ENCODE measurements at places on chromosomes 7 and 10.

DNA sequence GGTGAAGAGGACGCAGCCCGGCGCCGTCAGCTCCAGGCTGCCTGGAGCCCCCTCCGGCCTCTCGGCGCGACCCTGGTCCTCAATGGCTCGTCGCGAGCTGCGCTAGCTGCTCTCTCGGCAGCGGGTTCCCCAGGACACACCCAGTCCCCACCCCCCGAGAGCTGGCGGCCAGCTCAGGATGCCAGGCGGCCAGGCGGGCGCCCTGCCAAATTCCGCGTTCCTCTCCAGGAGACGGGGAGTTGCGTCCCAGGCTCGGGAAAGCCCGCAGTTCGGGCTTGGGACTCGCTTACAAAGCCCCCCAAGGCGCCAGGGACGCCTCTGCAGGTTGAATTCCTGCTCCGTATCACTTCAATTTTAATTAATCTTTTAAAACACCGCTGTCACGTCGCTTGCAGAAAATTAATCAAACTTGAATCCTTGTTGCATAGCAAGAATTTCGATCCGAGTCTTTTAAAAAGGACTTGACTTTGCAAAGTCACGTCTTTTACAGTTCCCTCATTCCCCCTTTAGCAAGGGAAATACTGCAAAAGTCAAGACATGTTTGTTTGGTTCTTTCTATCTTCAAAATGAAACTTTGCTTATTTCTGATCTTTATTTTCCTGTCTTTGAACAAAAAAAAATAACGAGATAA is 28.2 kb downstream of the SKIDA1 start:
- DNase-seq = no peak

DNA sequence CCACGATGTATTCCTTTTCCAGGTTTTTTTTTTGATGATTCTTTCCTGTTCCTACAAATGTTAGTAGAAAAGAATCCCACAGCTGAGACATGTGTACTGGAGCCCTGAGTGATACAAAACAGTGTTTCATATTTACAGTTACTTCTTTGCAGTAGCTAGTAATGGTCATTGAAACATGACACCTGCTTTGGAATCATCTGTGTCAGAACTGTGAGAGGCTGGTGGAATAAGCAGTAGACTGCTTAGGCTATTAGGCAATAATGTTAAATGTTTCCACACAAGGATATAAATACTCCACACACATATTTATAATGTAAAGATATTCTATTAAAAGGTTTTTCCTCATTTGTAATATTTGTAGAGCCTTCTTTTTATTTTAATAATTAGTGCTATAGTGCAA is 394.0 kb downstream of the THSD7A start:
- DNase-seq = no peak

GRCh38 chr7:112987171-112987570 is 99.5 kb downstream of the GPR85 start:
- DNase-seq = no peak

GRCh38 chr7:45645141-45645969 is 71.2 kb downstream of the ADCY1 start:
- DNase-seq = no peak

GRCh38 chr10:79047584-79047874 is 21.2 kb upstream of the ZMIZ1 start:
- DNase-seq = no peak

DNA sequence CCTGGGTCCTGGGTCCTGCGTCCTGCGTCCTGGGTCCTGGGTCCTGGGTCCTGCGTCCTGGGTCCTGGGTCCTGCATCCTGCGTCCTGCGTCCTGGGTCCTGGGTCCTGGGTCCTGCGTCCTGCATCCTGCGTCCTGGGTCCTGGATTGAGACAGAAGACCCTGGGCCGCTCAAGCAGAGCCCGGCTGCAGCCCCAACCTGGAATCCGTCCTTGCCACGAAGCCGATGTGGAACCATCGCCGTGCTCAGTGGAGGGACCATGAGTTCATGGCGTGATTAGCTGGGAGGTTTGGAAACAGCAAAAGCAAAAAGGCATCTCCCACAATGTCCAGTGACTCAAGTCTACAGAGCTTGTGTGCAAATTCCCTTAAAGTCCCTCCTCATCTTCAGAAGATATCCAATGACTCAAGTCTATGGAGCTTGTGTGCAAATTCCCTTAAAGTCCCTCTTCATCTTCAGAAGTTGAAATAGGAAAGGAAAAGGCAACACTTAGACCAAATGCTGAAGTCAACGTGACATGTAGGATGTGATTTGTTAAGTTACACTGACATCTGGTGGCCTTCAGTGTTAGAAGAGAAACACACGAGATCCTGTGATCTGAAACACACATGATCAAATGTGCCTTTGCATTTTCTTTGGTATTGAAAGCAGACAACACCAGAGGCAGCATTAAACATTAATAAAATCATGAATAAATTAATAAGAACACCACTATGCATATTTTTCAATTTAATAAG is 179.9 kb downstream of the PTPRN2 start:
- DNase-seq = no peak

- DNase-seq = peak; percentile 63
Observed at GRCh38 chr10:48658243-48658974, 26.3 kb upstream of the WDFY4 start.

DNA sequence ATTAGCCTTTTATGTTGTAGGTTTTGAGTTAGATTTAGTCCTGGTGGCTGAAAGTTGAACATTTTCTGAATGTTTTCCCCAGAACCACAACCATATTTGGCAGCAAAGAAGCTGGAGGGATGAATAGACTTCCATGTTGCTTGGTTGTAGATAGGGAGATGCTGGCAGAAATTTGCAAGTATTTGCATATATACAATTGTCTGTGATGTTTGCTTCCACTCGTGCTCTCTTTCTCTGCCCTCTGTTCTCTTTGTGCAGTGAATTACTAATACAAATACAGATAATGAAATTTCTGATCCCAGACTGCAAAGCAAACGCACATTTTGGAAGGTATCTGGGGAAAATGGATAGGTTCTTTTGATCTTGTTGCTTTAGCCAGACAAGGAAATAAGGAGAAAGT is 96.1 kb downstream of the SNX10 start:
- DNase-seq = no peak

DNA sequence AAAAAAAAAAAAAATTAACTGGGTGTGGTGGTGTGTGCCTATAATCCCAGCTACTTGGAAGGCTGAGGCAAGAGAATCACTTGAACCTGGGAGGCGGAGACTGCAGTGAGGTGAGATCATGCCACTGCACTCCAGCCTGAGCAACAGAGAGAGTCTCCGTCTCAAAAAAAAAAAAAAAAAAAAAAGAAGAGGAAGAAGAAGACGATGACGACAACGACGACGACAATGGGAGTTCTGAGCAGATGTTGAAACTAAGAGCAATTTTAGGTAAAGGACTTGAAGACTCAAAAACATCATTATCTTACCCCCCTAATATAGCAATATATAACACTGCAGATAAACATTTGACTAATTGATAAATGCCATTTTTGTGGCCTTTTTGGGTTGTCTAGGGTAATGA is 39.5 kb upstream of the PPP1R17 start:
- no peak for DNase-seq

DNA sequence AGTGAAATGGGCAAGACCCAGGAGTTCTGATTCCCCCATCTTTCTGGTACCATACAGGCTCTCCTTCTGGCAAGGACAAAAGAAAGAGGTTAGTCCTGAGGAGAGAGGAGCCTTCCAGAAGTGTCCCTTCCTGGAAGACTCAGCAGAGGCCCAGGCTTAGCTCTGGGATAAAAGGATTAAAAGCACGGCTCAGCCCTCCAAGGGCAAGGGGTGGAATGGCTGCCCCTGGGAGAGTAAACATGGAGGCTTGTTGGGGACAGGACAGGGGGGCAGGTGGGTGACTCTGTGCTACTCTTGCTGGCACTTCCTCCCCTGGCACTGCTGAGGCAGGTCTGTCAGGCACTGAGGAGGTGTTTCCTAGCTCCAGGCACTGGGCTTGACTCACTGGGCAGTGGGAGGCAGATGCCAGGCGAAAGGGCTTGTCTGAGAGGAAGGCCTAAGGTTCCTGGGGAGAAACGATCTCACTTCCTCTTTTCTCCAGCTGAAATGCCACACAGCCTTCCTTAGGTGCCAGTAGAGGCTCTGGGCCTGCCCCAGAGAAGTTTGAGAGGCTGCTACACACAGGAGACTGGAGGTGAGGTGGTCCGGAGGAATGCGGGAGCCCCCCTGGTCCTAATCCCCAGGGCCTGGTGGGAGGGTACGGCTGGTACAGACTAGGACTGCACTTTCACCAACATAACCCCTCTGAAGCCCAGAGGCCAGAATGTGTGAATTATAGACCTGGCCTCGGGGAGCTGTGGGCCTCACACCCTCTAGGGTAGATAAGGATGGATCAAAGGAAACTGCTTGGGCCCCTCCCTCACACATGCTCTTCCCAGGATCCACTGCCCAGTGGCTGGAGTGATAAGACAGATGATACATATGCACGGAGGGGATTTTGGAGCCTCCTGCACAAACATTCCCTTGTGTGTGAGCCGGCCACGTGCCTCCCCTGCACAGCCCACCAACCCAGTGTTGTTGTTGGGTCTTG is 63.2 kb upstream of the PODXL start:
- DNase-seq = no peak

- no peak for DNase-seq
Observed at GRCh38 chr7:47617131-47617530, 35.2 kb upstream of the TNS3 start.

DNA sequence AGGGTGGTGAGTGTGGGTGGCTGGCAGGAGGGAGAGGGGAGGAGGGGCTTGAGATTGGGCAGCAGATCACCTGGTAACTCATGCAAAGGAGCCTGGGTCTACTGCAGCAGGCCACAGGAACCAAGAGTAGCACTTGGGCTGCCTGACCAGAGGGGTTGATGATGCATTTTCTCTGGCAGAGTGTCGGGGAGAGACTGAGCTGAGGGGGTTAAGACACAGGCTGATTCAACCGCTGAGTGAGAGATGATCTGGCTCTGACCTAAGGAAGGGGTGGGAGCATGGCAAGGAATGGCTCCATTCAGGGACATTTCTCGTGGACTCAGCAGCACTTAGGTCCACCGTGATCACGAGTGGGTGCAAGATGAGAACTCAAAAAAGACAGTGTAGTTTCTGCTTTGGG is 115.5 kb upstream of the STK17A start:
- DNase-seq = no peak

DNA sequence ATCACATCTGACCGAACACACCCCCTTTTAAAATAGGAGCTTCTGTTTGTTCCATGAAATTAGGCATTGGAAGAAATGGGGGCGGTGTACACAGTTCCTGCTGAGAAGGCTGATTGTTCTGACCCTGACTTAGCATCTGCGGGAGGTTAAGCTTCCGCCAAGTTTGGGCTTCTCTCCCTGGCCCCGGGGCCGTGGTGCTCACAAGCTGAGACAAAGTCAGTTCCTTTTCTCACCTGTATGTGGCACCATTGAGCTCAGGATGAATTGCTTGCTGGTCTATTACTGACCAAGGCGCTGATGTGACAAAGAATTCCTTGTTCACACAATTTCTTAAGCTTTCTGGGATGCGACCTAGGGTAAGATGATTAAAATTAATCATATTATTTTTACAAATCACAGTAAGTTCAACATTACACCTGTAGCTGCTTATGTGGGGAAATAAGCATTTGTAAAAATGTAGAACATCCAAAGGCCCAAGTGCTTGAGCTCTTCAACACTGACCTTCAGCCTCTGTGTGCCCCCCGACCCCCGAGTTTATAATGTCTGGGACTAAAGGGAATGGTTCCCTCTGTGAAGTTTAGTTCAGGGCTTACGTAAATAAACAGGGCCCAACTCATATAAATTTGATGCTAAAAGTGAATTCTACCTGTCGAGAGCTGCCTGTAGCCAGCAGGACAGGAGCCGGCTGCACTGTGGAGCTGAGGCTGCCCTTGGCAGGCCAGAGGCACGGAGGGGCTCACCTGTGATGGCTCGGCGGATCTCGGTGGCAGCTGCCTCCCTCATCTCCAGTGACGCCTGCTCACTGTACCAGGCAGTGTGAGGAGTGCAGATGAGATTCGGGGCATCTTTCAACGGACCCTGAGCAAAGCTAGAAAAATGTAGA is 50.8 kb downstream of the ZRANB1 start:
- DNase-seq = no peak

- DNase-seq = no peak
Observed at GRCh38 chr10:15241306-15241705, 72.8 kb upstream of the NMT2 start.

GRCh38 chr10:92573091-92573797 is 649 bp downstream of the IDE start:
- DNase-seq = peak; percentile 50

DNA sequence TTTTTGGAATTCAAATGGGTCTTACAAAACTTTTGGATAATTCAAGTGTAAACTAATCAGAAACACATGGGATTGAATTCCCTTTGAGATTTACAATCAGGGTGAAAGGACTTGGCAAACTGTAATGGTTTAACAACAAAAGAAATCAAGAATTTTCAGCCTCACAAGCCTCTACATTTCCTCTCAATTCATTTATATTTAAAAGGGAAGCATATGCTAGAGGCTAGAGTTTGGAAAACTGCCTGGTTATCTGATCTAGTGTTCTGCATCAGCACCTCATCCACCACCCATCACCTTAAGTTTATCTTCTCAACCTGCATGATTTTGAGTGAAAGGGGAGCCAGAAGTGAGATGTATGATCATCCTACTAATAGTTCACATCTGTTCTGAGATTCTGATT is 120.7 kb downstream of the TES start:
- DNase-seq = no peak

Measured in stimulated activated CD4-positive, alpha-beta T cell treated with anti-CD3 and anti-CD28 coated beads, Interleukin-1b, Interleukin-23, amount 100 ng/mL, for 48 hours (primary cell).